Transverse colon (tissue), 4 donors: ENCODE measurements at places on chromosomes 16 and 17. TPM values are rescaled to one million over a fixed set of nuclear protein-coding genes. Genes with fewer than 3 reads are reported as not detected.

GRCh38 chr17:42779304-42779935 lies 990 bp upstream of the WNK4 start:
- DNase-seq, result no peak

GRCh38 chr17:549177-550040 lies 165.2 kb downstream of the VPS53 start:
- DNase-seq, result no peak

DNA sequence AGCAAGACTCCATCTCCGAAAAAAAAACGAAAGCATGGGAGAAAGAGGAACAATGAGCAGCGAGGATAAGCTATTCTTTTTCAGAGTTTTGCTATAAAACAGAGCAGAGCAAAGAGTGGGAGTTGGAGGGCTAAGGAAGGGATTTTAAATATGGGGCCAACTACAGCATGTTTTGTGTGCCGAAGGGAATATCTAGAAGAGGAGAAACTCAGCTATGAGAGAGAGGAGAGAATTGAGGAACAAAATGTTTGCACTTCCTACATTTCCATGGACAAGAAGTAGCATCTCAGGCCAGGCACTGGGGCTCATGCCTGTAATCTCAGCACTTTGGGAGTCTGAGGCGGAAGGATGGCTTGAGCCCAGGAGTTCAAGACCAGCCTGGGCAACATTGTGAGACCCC lies 13.1 kb upstream of the GRB2 start:
- no peak for DNase-seq

GRCh38 chr17:75482098-75482942 lies 25.9 kb downstream of the TMEM94 start:
- DNase-seq, result no peak

DNA sequence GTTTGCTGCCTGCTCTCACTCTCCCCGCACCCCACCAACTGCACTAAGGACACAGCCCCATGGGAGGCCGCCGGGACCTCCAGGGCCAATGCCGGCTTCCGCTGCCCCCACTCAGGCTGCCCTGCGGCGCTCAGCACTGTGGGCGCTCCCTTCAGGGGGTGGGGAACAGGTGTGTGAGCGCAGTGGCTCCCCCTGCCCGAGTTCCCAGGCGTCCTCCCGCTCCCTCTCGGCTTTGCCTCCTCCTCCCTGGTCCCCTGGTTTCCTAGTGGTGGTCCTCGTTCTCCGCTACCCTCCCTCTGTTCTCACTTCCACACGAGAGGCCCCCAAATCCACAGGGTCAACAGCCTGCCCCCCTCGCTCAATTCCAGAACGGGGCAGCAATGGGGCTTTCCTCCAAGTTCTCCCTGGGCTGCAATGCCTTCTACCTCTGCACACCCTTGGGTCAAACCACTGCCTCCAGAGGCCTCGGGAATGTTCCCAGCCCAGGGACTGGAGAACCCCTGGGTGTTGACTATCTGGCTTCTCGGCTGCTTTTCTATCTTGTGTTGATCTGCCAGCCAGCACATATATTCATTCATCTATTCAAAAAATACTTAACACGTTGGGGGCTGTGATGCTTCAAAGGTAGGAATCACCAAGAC lies 9.9 kb downstream of the FOXJ1 start:
- no peak for DNase-seq

- DNase-seq, result no peak
Observed at GRCh38 chr16:6374821-6375220, 957.8 kb upstream of the RBFOX1 start.

- no peak for DNase-seq
Observed at GRCh38 chr16:29910819-29911675, 10.8 kb downstream of the ASPHD1 start.

DNA sequence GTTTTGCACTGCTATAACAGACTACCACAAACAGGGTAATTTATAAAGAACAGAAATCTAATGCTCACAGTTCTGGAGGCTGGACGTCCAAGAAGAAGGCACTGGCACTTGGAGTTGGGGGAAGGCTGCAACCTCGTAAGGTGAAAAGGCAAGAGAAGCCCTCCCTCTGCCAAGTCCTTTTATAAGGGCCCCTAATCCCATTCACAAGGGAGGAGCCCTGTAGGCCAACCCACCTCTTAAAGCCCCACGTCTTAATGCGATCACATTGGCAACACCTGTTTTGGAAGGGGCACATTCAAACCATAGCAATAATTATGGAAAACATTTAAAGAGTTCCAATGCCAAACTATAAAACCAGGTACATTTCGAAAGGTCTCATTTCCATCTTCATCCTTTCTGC lies 5.2 kb downstream of the PKD1L3 start:
- no peak for DNase-seq

GRCh38 chr17:10628756-10629155 lies 28.4 kb downstream of the MYH3 start:
- no peak for DNase-seq

- DNase-seq, result no peak
Observed at GRCh38 chr16:81693744-81694303, 85.3 kb upstream of the PLCG2 start.

Gene SEPTIN1
- total RNA-seq, result 2.8 TPM

Gene MT1F
- total RNA-seq, result 11.3 TPM

Gene CNGB1
- total RNA-seq, result 0.14 TPM

Gene CPHXL2
- not detected for total RNA-seq

Gene CARD14
- total RNA-seq, result 0.75 TPM
